ENCODE measurements at places on chromosomes 5 and 9. TPM values are rescaled to one million over a fixed set of nuclear protein-coding genes. Genes with fewer than 3 reads are reported as not detected.

GPR21 gene
- total RNA-seq, result not detected

GRIN1 gene
- total RNA-seq, result 0.13 TPM

BNC2 gene
- 18.1 TPM for total RNA-seq

PCDHB13 gene
- 0.16 TPM for total RNA-seq

PROB1 gene
- 3.1 TPM for total RNA-seq

AMACR gene
- 9.9 TPM for total RNA-seq

RORB gene
- under 0.01 TPM for total RNA-seq

MARVELD2 gene
- total RNA-seq, result 9.1 TPM

RANBP17 gene
- 8.0 TPM for total RNA-seq

GPX8 gene
- total RNA-seq, result 60.6 TPM

EGR1 gene
- total RNA-seq, result 8.5 TPM

ANKRD33B gene
- 3.4 TPM for total RNA-seq

LHX6 gene
- total RNA-seq, result under 0.01 TPM

SOHLH1 gene
- not detected for total RNA-seq

GRM6 gene
- total RNA-seq, result not detected
